ENCODE measurements at places on chromosomes 12 and 14. TPM values are rescaled to one million over a fixed set of nuclear protein-coding genes. Genes with fewer than 3 reads are reported as not detected.

DNA sequence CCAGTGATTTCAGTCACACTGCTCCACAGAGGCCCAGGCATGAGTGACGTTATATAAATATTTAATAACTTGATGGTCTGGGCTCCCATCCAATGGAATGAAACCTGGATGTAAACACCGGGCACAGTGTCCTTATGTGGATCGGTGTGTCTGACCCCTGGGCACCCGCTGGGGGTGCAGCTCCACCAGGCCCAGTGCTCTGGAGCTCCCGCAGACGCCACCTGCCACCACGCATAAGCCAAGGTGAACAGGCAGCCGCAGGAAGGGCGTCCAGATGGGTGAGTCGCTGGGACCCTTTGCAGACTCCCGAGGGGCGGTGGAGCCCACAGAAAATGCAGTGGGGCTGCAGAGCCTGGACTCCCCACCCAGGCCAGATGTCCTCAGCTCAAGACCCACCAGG is 121.6 kb downstream of the SCARB1 start:
- DNase-seq: no peak

DNA sequence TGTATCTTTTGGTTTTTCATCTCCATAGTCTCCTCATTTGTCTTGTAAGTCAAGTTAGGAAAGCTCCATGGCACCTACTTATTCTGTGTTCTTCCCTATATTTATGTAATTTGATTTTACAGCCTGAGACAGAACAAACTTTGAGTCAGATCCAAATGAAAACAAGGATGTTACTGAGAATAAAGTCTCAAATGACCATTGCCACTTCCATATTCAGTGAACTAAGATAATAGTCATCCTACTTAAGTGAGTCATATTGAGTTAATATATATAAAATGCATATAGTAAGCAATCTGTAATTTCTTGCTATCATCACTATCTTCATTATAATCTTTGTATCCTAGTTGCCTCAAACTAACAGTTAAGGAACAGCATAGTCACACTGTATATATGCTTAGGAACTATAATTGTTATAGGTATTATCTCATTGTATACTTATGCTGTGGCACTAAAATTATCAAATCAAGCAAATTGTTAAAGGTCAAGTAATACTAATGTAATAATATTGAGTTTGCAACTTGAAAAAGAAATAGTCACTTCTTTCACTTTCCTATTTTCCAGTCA is 30.8 kb downstream of the TMTC3 start:
- no peak for DNase-seq

DNA sequence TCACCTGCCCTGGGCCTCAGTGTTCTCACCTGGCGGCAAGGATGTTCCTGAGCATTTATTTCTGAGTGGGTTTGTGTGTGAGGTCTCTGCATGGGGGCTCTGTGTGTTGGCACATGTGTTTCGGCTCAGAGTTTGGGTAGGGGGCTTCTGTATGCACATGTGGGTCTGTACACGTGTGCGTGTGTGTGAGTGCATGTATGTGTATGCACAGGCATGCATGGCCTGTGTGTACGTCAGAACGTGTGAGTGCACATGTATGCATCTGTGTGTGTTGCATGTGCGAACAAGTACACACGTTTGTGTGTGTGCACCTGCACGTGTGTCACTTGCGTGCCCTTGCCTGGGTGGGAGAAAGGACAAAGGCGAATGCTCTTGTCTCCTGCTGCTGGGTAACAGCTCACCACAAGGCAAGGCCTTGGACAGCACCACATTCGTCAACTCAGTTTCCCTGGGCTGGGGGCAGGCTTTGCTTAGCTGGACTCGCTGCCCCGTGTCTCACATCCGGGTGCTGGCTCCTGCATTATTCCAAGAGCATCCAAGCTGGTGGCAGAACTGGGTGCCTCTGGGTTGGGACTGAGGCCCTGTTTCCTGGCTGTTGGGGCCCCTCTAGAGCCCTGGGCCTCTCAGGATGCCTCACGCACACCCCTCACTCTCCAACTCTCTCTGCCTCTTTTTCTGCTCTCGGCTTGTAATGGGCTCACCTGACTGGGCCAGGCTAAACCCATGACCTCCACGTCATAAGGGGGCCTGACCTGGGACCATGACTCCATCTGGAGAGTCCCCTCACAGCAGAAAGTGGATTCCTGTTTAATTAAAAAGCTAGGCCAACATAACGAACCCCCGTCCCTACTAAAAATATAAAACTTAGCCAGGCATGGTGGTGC is 153.6 kb upstream of the C14orf180 start:
- no peak for DNase-seq

Gene GPRC5D
- not detected for total RNA-seq
